Head of caudate nucleus (tissue), 42 donors: ENCODE measurements at places on chromosomes 5 and 9.

DNA sequence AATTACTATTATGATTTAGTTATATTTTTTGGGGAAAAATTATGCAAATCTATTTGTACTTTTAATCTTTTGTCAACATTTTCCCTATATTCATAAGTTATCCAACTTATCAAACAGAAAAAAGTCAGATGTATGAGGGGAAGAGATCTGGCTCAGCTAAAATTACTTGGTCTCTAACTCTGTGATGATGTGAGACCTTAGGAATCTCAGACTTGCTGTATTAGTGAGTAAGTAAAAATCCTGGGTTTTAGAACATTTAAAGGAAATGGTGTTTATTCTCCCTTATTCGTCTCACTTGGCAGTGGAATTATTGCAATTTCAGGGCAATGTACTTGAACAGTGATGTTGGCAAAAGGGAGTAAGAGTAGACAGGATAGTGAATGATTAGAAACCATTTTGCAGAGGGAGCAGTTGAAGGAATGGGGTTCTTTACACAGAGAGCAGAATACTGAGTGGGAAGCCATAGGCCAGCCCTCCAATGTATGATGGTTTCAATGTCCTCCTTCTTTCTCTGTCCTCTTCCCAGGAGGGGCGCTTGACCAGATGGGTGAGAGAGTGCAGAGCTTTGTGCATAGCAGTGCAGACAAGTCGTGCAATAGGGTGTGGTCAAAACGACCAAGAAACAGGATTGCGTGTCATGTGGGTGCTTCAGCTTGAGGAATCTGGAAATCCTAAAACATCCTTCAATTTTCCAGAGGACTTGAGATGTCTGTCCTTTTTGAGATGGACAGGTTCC lies 91.7 kb downstream of the TENT4A start:
- no peak for DNase-seq

DNA sequence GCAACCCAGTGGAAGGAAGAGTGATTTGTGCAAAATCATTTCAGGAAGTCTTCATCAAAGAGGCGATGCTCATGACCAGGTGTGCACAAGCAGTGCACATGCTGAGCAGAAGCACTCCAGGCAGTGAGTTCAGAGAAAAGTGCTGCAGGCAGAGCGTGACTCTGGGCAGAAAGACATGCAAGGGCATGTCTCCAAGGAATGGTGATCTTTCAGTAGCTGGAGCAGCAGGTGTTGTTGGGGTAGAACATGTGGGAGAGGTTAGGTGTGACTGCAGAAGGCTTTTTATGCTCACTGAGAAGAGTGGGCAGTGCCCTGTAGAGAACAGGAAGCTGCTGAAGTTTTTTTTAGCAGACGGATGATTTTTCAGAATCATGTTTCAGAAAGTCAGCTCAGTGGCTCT lies 545.4 kb upstream of the TLE4 start:
- no peak for DNase-seq

- DNase-seq, result no peak
These were observed 187.9 kb upstream of the ELL2 start for GRCh38 chr5:96149546-96149945.

DNA sequence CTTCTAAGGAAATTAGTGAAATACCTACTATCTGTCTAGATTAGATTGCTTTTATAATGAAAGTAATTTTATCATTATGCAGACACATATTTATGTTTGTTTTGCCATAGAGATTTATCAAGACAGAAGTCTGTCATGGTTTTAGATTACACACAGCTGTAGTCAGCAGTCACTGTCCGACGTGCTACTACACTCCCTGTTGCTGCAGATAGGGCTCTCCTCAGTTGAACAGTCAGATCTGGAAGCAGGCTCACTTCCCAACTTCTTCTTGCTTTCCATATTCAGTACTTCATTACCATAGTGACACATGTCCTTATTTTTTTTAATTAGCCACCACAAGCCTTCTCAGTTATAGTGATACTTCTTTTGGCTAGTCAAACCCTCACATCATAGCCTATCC lies 329.9 kb upstream of the ITGA1 start:
- no peak for DNase-seq

DNA sequence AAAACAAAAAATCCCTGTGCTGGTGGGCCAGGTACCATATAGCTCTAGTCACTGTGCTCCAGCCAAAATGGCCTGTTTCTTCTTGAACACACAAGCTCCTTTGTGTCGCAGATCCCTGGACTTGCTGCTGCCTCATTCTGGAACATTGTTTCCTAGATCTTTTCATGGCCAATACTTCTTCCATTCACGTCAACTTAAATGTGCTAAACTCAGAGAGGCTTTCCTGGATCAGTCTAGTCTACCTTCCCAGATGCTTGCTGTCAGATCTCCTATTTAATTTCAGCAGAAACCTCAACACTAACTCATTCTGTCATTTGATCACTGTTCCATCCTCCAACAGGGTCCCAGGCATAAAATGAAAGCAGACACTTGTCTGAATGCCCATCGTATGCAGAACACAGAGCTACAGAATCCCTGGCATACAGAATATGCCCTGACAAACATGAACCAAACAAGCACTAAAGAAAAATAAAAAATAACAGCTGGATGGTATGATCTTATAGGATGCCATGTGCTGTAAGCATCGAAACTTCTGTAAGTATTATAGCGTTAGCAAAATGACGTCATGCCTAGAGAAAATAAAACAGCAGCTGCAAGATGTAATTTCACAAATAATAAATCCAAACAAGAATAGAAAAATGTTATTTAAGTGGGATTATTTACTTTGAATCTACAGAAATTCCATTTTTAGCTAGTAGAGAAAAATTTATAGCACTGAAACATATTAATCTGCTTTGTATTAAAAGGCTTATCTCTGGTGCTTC lies 403.7 kb upstream of the DAP start:
- no peak for DNase-seq

- DNase-seq, result no peak
These were observed 9.8 kb downstream of the LHX2 start for GRCh38 chr9:124021385-124021769.

DNA sequence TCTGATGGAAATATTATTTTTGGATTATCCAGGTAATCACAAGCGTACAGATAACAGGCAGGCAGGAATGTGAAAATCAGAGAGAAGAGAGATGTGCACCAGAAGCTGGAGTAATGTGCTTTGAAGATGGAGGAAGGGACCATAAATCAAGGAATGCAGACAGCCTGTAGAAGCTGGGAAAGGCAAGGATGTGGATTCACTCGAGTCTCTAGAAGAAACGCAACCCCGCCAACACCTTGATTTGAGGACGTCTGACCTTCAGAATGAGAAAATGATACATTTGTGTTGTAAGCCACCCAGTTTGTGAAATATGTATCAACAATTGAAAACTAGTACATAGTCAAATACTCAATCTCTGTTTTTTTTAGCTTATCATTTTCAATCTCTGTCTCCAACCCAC lies 207.6 kb upstream of the MPDZ start:
- DNase-seq, result no peak

GRCh38 chr9:132978451-132979131 lies at the start of gene GFI1B:
GFI1B (plus strand) TSS chr9:132978694; CDS start chr9:132986679, 7,985 bp downstream.
- DNase-seq, result no peak

- DNase-seq, result no peak
These were observed 106.2 kb downstream of the CMYA5 start for GRCh38 chr5:79795764-79796398.

- peak; percentile 3 for DNase-seq
These were observed 212.7 kb upstream of the MVB12B start for GRCh38 chr9:126113756-126114408.

DNA sequence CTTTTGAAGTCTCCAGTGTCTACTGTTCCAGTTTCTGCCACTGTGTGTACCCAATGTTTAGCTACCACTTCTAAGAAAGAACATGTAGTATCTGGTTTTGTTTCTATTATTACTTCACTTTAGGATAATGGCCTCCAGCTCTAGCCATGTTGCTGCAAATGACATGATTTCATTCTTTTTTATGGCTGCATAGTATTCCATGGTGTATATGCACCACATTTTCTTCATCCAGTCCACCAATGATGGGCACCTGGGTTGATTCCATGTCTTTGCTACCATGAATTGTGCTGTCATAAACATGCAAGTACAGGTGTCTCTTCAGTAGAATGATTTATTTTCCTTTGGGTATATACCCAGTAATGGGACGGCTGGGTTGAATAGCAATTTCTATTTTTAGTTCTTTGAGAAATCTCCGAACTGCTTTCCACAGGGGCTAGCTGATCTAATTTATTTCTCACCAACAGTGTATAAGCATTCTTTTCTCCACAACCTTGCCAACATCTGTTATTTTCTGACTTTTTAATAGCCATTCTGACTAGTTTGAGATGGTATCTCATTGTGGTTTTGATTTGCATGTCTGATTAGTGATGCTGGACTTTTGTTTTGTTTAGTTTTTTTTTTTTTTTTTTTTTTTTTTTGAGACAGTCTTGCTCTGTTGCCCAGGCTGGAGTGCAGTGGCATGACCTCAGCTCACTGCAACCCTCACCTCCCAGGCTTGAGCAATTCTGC lies 68.9 kb downstream of the WDR41 start:
- DNase-seq, result no peak

DNA sequence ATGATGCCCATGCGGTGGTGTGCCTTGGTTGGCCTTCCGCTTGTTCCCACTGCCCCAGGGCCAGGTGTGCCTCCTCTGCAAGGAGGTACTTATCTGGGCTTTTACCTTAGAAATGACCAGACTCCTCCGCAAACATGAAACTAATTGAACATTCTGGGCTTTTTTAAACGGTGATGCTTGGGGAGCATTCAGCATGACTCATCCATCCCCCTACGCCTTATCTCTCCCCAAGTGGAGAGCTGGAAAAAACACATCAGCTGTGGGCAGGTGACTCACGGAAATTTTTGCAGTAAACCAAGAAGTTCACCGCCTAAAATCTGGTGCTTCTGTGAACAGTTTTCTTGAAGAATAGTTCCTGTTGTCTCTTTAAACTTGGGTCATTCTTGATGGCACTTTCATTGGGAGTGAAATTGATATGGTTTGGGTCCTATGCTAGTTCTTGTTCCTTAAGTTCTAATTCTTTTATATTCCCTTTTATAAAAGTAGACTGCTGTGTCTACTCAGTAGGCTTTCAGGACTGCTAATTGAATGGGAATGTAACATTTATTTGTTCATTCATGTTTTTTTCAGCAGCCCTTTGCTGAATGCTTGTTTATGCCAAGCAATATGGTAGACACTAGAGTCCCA lies 39.6 kb downstream of the SFXN1 start:
- peak; percentile 42 for DNase-seq

- DNase-seq, result no peak
These were observed 17.5 kb upstream of the INSYN2B start for GRCh38 chr5:169997798-169998197.

- no peak for DNase-seq
These were observed 305.4 kb upstream of the IRX4 start for GRCh38 chr5:2188137-2188536.

DNA sequence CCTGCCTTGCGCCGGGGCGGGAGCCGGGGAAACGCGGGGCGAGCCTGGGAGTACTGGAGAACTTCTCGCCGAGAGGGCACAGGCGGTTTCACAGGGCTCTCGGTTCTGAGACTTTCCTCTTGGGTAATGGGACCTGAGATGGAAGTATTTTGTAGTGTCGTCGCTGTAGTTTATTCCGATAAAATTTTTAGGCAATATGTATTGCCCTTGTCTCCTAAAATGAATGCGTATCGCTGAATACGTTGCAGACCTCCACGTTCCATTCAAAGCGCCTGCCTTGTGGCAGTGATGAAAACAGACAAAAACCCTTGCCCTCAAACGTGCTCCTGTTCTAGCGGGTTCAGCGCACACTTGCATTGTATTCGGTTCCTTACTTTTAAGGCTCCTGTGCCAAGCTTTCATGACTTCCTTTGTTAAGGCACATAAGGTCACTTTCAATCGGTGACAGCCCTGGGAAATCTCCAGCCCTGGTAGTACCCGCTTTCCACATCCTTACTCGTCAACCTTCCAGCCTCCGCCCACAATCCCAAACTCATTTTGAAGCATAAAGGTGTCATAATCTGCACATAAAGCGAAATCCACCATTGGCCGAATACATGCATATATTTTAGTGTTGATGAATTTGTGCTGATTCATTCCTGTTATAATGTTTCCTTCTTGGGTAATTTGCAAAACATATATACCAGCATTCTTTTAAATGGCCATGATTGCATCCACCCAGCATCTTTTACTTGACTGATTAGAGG lies 694 bp downstream of the RMI1 start:
- no peak for DNase-seq

DNA sequence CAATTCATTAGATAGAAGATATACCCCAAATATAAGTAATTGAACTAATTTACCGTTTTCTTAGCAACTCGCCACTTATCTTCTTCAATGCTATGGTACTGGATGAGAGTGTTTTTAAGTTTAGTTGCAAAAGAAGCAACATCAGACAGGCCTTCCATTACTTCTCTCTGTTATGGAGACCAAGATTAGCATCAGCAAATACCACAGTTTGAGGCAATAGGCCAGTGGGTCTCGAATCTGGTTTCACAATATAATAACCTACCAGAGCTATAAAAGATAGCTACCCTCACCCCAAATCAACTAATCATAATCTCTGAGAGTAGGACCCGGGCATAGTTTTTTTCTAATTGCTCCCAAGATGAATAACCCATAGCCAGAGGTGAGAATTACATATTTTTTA lies 5.1 kb downstream of the STARD4 start:
- DNase-seq, result no peak

DNA sequence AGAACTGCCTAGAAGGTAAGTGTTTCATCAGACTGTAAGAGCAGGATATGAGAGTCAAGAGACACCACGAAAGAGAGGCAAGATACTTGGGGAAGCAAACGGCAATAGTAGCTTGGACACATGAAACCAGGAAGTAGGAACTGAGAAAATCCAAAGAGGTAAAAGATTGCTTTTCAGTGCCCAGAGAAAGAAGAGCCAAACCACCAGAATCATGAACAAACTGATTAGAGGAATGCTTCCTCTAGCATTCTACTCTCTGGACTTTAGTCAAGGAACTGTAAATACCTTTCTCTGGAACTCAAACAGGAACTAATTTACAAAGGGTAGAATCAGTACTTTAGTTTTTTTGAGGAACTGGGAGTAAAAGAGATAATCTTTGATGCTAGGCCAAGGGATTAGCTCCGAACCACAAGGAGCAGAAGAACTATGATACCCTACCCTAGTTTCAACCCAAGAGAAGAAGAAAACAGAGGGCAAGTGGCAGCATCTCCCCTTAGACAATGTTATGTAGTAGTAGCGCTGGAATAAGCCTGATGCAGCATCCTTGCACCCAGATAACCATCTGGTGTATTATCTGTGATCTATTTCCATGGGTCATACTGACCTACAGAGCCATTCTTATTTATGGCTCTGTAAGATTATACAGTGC lies 41.3 kb downstream of the EFCAB9 start:
- no peak for DNase-seq
